ENCODE measurements at places on chromosomes 16 and 17. TPM values are rescaled to one million over a fixed set of nuclear protein-coding genes. Genes with fewer than 3 reads are reported as not detected.

DNA sequence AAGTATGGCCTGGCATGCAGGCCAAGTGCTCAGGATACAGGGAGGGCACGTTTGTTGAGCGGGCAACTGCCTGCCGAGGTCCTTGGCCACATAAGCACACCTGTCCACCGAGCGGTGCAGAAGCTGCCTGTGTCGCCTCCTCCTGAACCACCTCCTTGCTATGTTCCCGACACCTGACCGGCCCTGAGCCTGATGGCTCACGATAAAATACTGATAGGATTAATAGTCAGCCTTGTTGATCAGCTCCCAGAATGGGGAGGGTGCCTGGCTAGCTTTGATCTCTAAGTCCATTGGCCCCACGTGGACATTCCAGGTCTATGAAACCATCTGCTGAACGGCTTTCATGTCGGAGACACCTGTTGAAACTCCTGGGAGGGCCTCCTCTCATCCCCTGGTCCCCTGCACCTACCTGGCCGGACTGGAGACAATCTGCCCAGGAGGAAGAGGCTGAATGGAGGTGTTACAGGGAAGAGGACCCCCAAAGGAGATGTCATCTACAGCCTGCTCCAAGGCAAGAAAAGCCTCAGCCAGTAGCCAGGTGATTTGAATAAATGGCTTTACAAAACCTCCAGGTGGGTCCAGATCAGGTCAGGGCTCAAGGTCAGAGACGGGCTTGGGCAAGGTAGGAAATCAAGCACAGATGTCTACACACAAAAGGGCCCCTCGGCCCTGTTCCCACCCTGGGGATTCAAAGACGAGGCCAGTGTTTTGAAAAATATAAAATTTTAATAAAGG lies 33.4 kb downstream of the AXIN2 start:
- H3K4me1 ChIP-seq, result no peaks in the 10 kb centered on the region
- H3K27me3 ChIP-seq, result no peaks in the 10 kb centered on the region
- DNase-seq, result no peak
- H3K36me3 ChIP-seq, result no peaks in the 10 kb centered on the region
- H3K27ac ChIP-seq, result no peak overlapping the region

GRCh38 chr17:6514371-6514770 lies 42.0 kb downstream of the PITPNM3 start:
- peaks cover 2% of the 10 kb centered on the region for H3K27me3 ChIP-seq
- H3K36me3 ChIP-seq, result no peaks in the 10 kb centered on the region
- no peak overlapping the region for H3K27ac ChIP-seq
- no peak overlapping the region for H3K4me3 ChIP-seq
- no peak for DNase-seq

DNA sequence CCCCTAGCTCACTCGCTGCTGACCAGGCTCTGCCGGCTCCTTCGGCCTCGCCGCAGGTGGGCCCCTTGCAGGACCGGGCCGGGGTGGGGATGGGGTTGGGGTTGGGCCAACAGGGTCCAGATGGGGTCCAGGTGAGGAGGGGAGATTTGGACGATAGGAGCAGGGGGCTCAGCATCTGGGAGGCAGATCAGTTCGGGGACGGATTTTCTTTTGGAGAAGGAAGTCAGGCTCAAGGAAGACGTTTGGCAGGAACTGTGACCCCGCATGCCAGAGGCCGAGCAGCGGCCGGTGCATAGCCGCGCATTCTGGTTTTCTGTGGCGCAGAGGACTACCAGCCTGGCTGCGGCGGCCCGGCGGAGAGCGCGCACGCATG lies 845 bp upstream of the ALDOA start:
- H3K4me1 ChIP-seq, result peaks cover 35% of the 10 kb centered on the region
- H3K4me3 ChIP-seq, result peak overlapping the region; percentile 99
- H3K36me3 ChIP-seq, result peaks cover 33% of the 10 kb centered on the region
- H3K27me3 ChIP-seq, result no peaks in the 10 kb centered on the region

- peaks cover 33% of the 10 kb centered on the region for H3K4me1 ChIP-seq
- H3K4me3 ChIP-seq, result peak overlapping the region; percentile 8
- no peak for DNase-seq
- H3K27ac ChIP-seq, result peak overlapping the region; percentile 59
- H3K36me3 ChIP-seq, result peaks cover 38% of the 10 kb centered on the region
Measured at GRCh38 chr16:30884760-30885159, 9.1 kb downstream of the BCL7C start.

GRCh38 chr16:87971933-87972332 lies 20.7 kb downstream of the BANP start:
- H3K36me3 ChIP-seq, result peaks cover 60% of the 10 kb centered on the region
- H3K27me3 ChIP-seq, result no peaks in the 10 kb centered on the region
- peaks cover 36% of the 10 kb centered on the region for H3K4me1 ChIP-seq
- H3K4me3 ChIP-seq, result no peak overlapping the region
- DNase-seq, result no peak

- no peak overlapping the region for H3K27ac ChIP-seq
- H3K27me3 ChIP-seq, result no peaks in the 10 kb centered on the region
- H3K4me1 ChIP-seq, result peaks cover 12% of the 10 kb centered on the region
- no peak for DNase-seq
- H3K36me3 ChIP-seq, result no peaks in the 10 kb centered on the region
Measured at GRCh38 chr16:53715023-53715384, 11.0 kb downstream of the FTO start.

- no peak overlapping the region for H3K27ac ChIP-seq
- DNase-seq, result no peak
- H3K36me3 ChIP-seq, result peaks cover 69% of the 10 kb centered on the region
- no peaks in the 10 kb centered on the region for H3K4me1 ChIP-seq
Measured at GRCh38 chr17:62587554-62587953, 39.9 kb upstream of the MRC2 start.

Gene ARHGDIG
- not detected for total RNA-seq

DNA sequence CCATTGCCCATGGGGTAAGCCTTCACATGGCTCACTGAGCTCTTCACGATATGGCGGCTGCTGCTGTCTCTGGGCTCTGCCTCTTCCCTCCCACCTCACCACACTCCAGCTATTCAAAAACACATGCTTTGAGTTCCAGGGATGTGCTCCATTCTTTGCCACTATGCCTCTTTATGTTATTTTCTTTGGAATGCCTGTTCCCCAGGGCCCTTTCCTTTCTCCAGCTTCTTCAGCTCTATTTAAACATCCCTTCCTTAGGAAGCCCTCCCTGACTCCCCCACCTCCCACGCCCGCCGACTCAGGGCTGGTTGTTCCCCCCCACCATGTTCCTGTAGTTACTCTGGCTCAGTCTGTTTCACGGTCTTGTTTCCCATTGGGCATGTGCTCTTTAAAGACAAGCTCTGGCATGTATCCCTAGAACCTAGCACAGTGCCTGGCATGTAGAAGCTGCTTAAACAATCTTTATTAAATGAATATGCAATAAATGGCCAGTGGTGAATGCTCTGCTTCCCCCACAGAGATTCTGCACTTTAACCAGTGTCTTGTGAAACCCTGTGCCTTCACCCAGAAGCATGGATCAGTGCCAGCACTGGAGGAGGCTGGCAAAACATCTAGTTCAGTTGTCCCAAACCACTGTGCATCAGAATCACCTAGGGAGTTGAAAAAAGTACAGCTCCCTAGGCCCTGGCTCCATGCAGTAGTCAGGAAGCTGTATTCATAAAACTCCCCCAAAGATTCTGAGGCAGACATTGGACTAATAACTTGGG lies 6.9 kb downstream of the MYCBPAP start:
- H3K36me3 ChIP-seq, result no peaks in the 10 kb centered on the region
- peaks cover 13% of the 10 kb centered on the region for H3K4me1 ChIP-seq
- H3K27ac ChIP-seq, result no peak overlapping the region
- DNase-seq, result no peak

Gene SOST
- total RNA-seq, result not detected

DNA sequence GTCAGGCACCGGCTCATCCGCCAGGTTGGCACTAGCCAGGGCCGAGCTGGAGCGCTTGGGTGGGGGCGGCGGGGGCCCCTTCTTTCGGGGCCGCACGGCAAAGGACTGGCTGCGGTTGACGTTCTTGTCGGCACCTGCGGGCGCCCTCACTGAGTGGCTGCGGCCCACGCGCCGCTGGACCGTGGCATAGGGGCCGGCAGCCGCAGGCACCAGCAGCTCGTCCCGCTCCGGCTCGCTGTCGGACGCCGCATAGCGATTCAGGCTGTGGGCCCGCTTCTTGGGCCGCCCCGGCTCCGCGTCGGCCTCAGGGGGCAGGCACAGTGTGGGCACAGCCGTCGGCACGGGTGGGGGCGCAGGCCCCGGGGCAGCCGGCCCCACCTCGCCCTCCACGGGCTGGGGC lies 15.9 kb downstream of the CASKIN1 start:
- no peaks in the 10 kb centered on the region for H3K27me3 ChIP-seq
- no peak overlapping the region for H3K4me3 ChIP-seq
- DNase-seq, result no peak
- H3K36me3 ChIP-seq, result peaks cover 16% of the 10 kb centered on the region

DNA sequence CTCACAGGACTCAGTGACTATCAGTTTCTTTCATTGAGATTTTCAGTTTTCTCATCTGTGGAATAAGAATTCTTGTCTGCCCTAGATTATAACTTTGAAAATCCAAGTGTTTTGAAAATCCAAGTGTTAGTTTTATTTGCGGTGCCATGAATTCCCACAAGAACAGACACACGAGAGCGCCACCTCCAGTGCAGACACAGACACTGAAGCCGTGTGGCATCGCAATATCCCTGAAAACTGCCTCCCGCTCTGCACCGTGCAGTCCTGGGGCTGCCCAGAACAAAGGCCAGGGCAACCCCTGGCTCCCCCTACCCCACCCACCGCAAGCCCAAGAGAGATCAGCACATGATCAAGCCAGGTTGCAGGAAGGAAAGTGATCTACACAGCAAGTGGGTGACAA lies 229.5 kb upstream of the ASIC2 start:
- no peaks in the 10 kb centered on the region for H3K36me3 ChIP-seq
- no peak overlapping the region for H3K4me3 ChIP-seq
- no peak for DNase-seq
- H3K27ac ChIP-seq, result no peak overlapping the region
- H3K27me3 ChIP-seq, result peaks cover 2% of the 10 kb centered on the region

- H3K27me3 ChIP-seq, result no peaks in the 10 kb centered on the region
- peak overlapping the region; percentile 61 for H3K4me3 ChIP-seq
- no peaks in the 10 kb centered on the region for H3K36me3 ChIP-seq
- DNase-seq, result peak; percentile 41
- H3K27ac ChIP-seq, result peak overlapping the region; percentile 92
Measured at GRCh38 chr16:29644338-29644857, 18.6 kb upstream of the SPN start.

DNA sequence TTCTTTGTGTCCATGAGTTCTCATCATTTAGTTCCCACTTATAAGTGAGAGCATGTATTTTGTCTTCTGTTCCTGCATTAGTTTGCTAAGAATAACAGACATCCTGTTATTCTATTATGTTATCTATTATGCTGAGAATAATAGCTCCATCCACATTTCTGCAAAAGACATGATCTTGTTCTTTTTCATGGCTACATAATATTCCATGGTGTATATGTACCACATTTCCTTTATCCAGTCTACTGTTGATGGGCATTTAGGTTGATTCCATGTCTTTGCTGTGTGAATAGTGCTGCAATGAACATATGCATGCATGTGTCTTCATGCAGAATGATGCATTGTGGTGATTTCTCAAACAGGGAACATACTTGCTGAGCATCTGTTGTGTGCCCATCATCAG lies 21.4 kb downstream of the PIK3R5 start:
- DNase-seq, result no peak
- H3K27me3 ChIP-seq, result no peaks in the 10 kb centered on the region
- peak overlapping the region; percentile 27 for H3K27ac ChIP-seq

Gene GEMIN4
- total RNA-seq, result 30.5 TPM

GRCh38 chr16:49466881-49467280 lies 93.3 kb downstream of the C16orf78 start:
- no peaks in the 10 kb centered on the region for H3K36me3 ChIP-seq
- H3K4me1 ChIP-seq, result peaks cover 33% of the 10 kb centered on the region
- peaks cover 4% of the 10 kb centered on the region for H3K27me3 ChIP-seq
- DNase-seq, result no peak
- H3K27ac ChIP-seq, result no peak overlapping the region
- no peak overlapping the region for H3K4me3 ChIP-seq

DNA sequence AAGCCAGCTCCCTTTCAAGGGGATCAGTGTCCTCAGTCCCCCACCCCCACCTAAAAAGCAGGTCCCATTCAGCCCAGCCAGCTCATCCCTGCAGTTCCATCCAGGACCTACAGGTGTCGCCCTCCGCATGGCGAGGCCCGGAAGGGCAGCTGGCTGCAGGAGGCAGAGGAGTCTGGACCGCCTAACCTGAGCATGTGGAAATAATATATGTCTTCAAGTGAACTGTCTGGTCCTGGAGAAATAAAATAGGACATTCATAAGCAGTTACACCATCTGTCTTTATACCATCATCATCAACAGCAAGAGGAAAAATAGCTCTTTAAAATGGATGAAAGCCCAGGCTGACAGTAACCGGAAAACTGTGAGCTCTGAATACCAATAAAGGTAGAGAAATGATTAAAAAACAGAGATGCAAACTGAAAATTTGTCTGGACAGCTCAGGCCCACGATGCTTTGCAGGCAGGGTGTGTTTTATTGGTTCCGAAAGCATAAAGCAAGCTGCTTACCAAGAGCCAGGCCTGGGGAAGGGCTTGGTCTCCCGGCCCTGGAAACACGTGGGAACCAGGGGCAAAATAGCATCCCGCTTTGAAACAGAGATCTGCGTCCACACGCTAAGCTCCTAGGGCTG lies 215.2 kb downstream of the ZFHX3 start:
- DNase-seq, result peak; percentile 71
- H3K36me3 ChIP-seq, result peaks cover 3% of the 10 kb centered on the region
- peaks cover 5% of the 10 kb centered on the region for H3K4me1 ChIP-seq
- no peak overlapping the region for H3K4me3 ChIP-seq
- no peak overlapping the region for H3K27ac ChIP-seq

Gene TBC1D28
- total RNA-seq, result not detected

Gene SNX20
- 33.1 TPM for total RNA-seq

Gene KRTAP9-4
- not detected for total RNA-seq

GRCh38 chr17:67312265-67312664 lies 54.1 kb downstream of the PSMD12 start:
- no peaks in the 10 kb centered on the region for H3K4me1 ChIP-seq
- H3K27ac ChIP-seq, result no peak overlapping the region
- H3K36me3 ChIP-seq, result no peaks in the 10 kb centered on the region
- H3K27me3 ChIP-seq, result no peaks in the 10 kb centered on the region

DNA sequence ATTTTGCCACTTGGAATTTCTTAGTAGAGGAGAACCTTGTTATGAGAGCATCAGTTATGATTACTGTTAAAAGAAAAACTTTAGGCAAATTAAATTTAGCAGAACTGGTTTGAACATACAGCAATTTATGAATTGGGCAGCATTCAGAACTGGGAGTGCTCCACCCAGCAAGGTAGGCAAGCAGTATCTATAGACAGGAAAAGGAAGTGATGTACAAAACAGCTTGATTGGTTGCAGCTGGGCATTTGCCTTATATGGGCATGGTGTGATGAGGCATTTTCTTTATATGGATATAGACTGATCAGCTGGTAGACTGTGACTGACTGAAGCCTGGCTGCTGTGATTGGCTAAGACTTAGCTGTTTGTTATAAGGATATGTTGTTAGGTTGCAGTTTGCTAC lies 17.6 kb upstream of the CYLD start:
- no peaks in the 10 kb centered on the region for H3K36me3 ChIP-seq
- H3K4me3 ChIP-seq, result no peak overlapping the region
- H3K27ac ChIP-seq, result no peak overlapping the region
- no peaks in the 10 kb centered on the region for H3K4me1 ChIP-seq
- no peak for DNase-seq

- DNase-seq, result no peak
- H3K4me1 ChIP-seq, result peaks cover 23% of the 10 kb centered on the region
- H3K27ac ChIP-seq, result peak overlapping the region; percentile 91
- peak overlapping the region; percentile 97 for H3K4me3 ChIP-seq
- peaks cover 11% of the 10 kb centered on the region for H3K36me3 ChIP-seq
Measured at GRCh38 chr17:30832438-30833124, 815 bp downstream of the ATAD5 start.

Gene MYADML2
- not detected for total RNA-seq
